ENCODE measurements at places on chromosomes 5 and 9.

DNA sequence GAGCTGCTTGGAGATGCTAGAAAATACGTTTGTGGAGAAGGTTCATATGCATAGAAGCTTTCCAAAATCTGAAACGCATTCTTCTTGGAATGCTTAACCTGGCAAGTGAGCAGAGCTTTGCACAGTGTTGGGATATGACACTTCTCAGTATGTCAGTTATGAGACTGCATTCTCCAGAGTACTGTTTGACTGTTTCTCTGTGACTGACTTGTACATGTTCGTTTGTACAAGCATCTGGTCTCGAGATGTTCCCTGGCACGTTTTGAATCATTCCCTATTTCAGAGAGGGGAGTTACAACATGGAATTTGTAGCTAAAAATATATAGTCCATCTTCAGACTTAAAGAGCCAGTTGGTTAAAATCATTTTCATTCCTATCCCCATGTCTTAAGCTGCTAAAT lies 272.4 kb downstream of the ARRDC3 start:
- no peak for DNase-seq

DNA sequence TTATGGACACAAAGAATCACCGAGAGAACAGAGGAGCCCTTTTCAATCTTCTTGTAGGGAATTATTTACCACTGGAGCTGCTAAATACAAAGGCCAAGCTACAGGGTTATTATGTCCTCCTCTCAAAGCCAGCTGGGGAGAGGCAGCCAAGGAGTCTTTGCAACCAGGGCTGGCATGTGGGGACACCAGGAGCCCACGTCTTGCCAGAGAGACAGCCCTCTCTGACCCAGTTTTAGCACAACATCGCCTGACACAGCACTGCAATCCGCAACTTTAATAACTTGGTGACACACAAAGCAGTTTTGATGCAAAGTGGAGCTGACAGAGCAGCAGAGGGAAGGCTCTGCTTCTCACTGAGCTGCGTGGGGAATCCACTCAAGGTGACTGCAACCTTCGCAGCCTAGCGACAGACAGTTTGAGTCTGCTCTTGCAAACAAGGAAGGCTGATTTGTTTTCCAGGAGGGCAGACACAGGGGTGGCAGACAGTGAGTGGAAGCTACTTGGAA lies 33.6 kb downstream of the TLR4 start:
- DNase-seq: peak; percentile 90

- DNase-seq: no peak
Measured at GRCh38 chr9:134393582-134394280, 67.5 kb downstream of the RXRA start.

GRCh38 chr9:124553738-124554137 lies 46.5 kb upstream of the NR5A1 start:
- no peak for DNase-seq

- DNase-seq: no peak
Measured at GRCh38 chr5:113478691-113479090, 9.6 kb downstream of the MCC start.

DNA sequence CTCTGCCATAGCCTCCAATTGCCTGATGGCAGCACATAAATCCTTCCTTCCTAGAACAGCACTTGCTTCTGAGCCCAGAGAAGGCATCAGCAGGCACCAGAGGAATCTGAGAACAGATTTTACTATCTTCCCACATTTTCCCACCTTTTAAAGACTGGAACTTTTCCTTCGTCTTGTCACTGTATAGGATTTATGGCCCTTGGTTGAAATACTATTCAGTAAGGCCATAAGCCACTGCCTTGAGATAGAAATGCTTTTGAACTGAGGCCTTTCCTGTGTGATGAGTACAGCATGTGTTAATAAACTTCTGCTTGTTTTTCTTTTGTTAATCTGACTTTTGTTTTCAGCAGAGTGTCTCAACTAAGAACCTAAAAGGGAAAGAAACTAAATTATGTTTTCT lies 84.3 kb downstream of the MRPS27 start:
- DNase-seq: no peak

GRCh38 chr9:19946441-19947109 lies 157.7 kb upstream of the SLC24A2 start:
- DNase-seq: no peak

- no peak for DNase-seq
Measured at GRCh38 chr9:21583628-21584377, 101.7 kb upstream of the IFNE start.

- no peak for DNase-seq
Measured at GRCh38 chr5:102531506-102531905, 32.7 kb upstream of the SLCO6A1 start.

- DNase-seq: no peak
Measured at GRCh38 chr5:108830705-108831276, 83.1 kb downstream of the FER start.

DNA sequence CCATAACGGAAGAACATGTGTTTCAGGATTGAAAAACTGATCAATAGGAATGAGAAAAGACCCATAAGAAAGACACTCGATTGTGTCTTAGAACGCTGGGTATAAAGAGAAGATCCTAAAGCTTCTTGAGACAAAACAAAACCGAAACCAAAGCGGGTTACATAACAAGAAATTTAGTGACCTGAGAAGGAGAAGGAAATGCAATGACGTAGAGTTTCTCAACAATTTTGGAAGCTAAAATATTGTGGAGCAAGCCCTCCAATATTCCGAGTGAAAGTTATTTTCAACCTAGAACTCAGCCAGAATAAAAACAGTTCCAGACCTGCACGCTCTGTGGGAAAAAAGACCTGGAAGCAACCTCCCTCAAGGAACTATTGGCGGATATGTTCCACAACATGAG lies 81.9 kb upstream of the FREM1 start:
- no peak for DNase-seq
